Cerebellar nuclear complex (tissue), 1 donor: ENCODE measurements at places on chromosomes 12 and 14.

- DNase-seq, result no peak
Observed at GRCh38 chr12:120367233-120367923, 1.6 kb downstream of the MSI1 start.

- no peak for DNase-seq
Observed at GRCh38 chr12:129404556-129404955, 499.3 kb downstream of the TMEM132D start.

DNA sequence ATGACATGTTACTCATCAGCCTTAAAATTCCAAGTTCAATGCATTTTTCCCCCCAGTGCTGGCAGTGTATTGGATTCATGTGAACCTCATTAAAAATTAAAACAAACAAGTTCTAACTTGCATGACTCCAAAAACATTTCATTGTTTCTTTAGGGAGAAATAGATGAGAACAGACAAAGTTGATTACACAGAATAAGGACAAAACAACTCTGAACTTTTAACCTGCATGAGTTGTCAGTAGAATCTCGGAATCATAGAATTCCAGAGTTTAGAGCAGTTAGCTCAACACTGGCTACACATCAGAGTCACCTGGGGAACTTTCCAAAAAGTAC lies 127.5 kb downstream of the TMX1 start:
- no peak for DNase-seq

- no peak for DNase-seq
Observed at GRCh38 chr12:82665142-82665923, 21.4 kb upstream of the TMTC2 start.

DNA sequence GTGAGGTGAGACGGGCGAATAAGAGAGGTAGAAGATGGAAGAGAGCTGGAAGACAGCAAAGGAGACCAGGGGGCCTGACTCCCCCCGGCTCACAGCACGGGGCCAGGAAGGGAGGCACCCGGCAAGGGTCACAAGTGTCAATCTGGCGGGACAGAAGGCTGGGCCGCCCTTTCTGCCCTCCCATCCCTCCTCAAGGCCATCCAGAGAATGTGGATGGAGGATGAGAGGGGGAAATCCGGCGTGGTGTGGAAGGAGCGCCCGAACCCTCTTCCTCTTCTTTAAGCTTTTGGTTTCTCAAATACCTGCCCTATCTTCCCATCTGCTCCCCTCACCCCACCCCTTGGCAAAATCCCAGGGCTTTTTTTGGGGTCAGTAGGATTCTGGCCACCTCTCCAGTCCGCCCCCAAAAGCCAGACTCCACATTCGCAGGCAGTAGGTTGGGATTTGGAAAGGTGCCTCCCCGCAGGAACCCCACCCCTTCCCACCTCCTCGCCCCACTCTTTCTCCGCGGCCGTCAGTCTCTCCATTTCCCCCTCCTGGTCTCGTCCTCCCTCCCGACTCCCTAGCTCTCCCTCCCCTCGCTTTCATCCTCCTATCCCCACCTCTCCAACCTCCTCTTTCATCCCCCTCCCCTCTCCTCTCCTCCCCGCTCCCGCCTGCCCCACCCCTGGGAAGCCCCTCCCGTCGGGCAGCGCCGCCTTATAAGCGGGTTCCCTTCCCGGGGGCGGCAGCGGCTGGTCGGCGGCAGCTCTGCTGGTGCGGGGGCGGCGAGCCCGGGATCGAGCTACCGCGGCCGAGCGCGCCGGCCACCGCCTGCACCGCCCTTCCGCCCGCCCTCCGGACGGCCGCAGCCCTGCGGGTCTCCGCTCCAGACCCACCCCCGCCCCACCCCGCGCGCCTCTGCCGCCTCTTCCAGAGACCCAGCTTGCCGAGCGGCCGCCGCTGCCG lies at the start of gene PTMS:
PTMS (plus strand) TSS at position 730 of the 948 bp plus-strand sequence. CDS start 343 bp downstream, outside the sequence.
- peak; percentile 83 for DNase-seq

DNA sequence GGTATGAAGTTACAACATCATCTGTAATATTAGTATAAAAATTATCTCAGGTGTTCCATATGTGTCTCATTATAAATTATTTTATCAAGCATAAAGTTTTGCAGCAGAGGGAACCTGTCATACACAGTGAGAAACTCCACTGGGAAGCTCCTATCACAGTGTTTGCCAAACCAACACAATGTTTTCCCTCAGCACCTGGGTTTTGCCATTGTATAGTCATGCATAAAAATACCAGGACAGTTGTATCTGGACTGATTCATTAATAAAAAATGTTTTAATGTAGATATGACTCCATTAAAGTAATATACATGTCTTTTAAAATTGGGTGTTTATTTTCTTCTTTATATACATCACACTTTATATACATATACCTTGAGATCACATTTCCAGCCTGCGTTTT lies 56.6 kb downstream of the METTL25 start:
- DNase-seq, result no peak

GRCh38 chr12:113228394-113229028 lies 7.2 kb downstream of the TPCN1 start:
- DNase-seq, result no peak
